H4 (cell line): ENCODE measurements at places on chromosomes 6 and 20. TPM values are rescaled to one million over a fixed set of nuclear protein-coding genes. Genes with fewer than 3 reads are reported as not detected.

LTB gene
- not detected in 2 replicates for total RNA-seq

- no peak for DNase-seq
Observed at GRCh38 chr20:10571313-10571815, 102.4 kb downstream of the JAG1 start.

DNA sequence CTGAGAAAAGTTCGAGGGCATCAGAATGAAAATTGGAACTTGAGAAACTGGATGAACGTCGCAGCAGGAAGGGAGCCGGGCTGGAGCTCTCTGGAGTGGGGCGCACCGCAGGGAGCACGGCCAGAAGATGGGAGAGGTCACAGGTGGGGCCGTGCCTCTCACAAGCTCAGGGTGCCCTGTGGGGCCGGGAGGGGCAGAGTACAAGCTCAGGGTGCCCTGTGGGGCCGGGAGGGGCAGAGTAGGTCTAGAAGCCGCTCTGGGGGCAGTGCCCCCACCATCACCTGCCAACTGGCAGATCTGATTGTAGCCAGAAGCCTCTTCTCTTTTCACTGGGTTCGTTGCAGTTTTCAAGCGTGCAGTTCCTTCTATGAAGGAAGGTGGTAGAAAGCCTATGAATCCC, 61.1 kb upstream of the SNX9 start:
- DNase-seq = no peak

APOM gene
- total RNA-seq = 0.91 and 1.1 TPM in 2 replicates

PPP2R5D gene
- total RNA-seq = 61.1 and 70.8 TPM in 2 replicates

DLK2 gene
- 12.6 and 13.7 TPM in 2 replicates for total RNA-seq

DNA sequence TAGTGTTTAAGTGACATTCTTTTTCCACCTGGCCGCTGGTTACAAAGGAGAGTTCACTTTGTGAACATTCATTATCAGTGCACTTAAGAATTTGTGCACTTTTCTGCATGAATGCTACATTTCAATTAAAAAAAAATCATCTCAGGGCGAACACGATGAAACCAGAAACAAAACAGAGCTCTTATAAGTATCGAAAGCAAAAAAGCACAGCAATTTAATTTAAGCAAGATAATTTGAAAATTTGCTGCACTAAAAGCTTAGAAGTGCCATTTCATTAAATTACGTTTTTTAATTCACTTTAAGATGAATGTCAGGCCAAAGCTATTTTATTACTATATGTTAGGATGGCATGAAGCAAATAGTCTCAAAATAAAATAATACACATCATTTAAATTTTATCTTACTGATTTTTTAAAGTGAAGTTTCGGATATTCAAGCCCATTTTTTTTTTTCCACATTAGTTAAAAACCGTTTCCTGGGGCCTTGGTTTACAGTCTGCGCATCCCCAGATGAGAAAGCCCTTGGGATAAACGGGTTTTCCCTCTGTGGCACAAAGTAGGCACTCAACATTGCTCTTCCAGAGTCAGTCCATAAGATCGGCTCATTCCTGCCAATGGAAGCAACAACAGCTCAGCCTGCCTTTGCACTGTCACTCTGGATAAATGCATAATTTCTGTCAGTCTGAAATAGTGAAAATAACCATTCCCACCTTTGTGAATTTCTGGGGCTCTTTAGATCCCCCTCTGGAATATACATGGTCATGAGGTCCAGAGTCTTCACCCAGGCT, 80.1 kb downstream of the FYN start:
- DNase-seq = no peak

DNA sequence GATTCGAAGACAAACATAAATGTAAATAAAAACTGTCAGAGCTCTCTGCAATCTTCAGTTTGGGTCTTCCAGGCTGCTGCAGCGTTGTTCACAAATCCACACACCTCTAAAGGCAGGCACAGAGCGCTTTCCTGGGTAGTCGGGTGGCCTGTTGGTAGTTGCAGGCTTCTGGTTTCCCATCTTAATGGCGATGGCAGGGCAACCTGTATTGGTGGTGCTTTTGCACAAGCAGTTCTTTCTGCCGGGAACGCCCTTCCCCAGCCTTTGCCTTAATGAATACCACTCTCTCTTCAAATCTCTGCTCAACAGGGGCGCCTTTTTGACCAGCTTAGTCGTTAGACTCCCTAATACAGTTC, 723 bp upstream of the IFT52 start:
- no peak for DNase-seq

BMP5 gene
- total RNA-seq = 0.37 and 1.2 TPM in 2 replicates

GRCh38 chr6:124373386-124373785, 569.7 kb downstream of the NKAIN2 start:
- no peak for DNase-seq

GRCh38 chr20:29690274-29690673, 1567.2 kb upstream of the DEFB115 start:
- no peak for DNase-seq

DNA sequence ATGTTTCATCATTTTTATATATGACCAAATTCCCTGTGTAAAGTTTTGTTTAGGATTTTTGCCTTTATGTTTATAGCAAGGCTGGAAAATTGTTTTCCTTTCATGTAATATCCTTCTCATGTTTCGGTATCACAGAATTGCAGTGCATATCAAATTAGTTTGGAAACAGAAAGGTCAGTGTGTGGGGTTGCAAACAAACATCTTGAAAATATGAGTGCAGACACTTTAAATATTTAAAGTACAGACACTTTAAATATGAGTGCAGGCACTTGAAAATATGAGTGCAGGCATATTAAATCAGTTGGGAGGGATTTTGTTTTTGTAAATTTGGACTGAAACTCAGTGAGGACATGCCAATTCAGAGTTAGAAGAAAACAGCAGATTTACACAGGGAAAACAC, 6.5 kb downstream of the SLPI start:
- DNase-seq = no peak

DNA sequence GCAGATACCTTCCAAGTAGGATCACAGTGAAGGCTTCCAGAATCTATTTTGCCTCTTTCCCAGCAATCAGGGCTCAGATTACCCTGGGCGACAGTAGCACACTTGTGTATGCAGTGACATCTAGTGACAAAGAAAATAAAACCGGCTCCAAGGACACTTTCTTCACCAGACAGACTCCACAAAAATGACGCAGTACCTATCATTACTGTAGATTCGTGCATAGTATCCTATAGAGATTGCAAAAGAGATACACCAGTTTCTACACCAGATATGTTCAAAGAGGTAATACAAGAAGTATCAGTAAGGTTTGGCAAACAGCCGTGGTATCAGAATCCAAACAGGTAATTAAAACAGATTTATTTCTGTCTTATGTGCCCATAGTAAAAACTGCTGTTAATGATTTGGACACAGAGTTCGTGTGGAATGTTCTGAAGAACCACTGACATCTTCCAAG, 600.4 kb upstream of the JAG1 start:
- DNase-seq = peak; percentile 73

- DNase-seq = no peak
Observed at GRCh38 chr6:1903780-1904465, 294.2 kb downstream of the FOXC1 start.

GRCh38 chr6:82072751-82073150, 174.8 kb downstream of the IBTK start:
- DNase-seq = no peak

GRCh38 chr20:46545077-46545826, 5.2 kb downstream of the OCSTAMP start:
- DNase-seq = no peak

GRCh38 chr6:144302701-144303372, 17.7 kb downstream of the UTRN start:
- no peak for DNase-seq

- DNase-seq = peak; percentile 55
Observed at GRCh38 chr6:26097268-26097875, 10.1 kb downstream of the HFE start.

- DNase-seq = no peak
Observed at GRCh38 chr6:7438011-7438410, 48.4 kb downstream of the RIOK1 start.

- no peak for DNase-seq
Observed at GRCh38 chr6:87815449-87815848, 113.4 kb upstream of the AKIRIN2 start.

SLC22A7 gene
- total RNA-seq = not detected in 2 replicates

- DNase-seq = no peak
Observed at GRCh38 chr6:163308629-163309440, 105.7 kb upstream of the QKI start.

ADAM33 gene
- not detected in 2 replicates for total RNA-seq

GRCh38 chr6:2746557-2747061, 4.1 kb downstream of the MYLK4 start:
- DNase-seq = no peak

KCNK16 gene
- total RNA-seq = not detected in 2 replicates

- DNase-seq = peak; percentile 84
Observed at GRCh38 chr20:15236812-15237211, 899.4 kb upstream of the FLRT3 start.

GRCh38 chr6:138500867-138501446, 1.7 kb upstream of the NHSL1 start:
- no peak for DNase-seq

GRCh38 chr6:23413327-23414050, 712.5 kb upstream of the NRSN1 start:
- DNase-seq = no peak

DNA sequence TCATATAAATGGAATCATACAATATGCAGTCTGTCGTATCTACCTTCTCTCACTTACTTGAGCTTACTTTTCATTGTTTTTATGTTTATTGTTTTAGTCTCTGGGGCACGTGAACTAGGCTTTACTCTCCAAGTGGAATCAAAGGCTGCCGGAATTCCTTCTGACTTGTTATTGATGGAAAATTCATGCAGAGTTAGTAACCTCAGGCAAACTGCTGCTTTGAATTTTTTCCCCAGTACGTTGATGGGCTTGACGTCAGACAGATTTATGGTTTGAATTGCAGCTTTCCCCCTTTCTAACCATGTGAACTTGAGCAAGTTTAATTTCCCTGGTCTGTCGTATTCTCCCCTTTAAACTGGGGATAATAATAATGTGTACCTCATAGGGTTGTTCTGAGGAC, 68.6 kb downstream of the ZDHHC14 start:
- DNase-seq = no peak

DNA sequence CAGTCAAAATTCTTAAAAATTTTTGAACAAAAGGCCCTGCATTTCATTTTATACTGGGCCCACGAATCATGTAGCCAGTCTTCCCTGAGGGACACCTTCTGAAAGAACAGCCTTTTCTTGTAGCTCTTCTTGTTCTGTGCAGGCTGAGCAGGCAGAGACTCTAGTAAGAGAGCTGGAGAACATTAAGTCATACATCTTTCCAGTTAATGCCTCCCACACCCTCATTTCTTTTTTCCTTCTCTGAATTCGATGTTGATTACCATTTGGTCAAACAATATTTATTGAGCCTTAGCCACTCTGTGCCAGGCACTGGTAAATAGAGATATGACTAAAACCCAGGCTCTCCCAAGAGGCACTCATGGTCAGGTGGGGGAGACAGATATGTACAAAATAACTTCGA, 33.6 kb downstream of the METTL24 start:
- DNase-seq = no peak

- DNase-seq = no peak
Observed at GRCh38 chr6:36758516-36759147, 61.0 kb downstream of the RAB44 start.

SLC17A2 gene
- not detected in 2 replicates for total RNA-seq

DNA sequence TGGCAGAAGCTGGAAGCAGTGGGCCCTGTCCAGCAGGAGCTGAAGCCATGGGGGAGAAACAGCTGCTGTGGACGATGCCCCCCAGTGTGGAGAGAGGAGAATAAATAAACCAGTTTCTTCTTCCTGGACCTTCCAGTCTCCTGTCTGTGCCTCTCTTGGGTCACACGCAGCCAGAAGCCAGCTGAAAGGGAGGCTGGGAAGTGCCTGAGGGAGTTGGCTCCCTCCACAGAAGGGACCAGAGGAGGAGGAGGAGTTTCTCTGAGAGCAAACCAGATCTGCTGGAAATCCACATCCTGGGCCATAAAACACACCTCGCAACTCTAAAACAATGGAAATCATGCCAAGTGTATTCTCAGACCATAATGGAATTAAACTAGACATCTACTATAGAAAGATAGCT, 577.0 kb downstream of the CDH26 start:
- DNase-seq = no peak

- peak; percentile 36 for DNase-seq
Observed at GRCh38 chr6:125001684-125002405, 39.6 kb downstream of the RNF217 start.

GRCh38 chr6:2866171-2866846, 24.6 kb upstream of the SERPINB1 start:
- DNase-seq = no peak

- no peak for DNase-seq
Observed at GRCh38 chr6:36805096-36805797, 34.0 kb downstream of the CPNE5 start.

- no peak for DNase-seq
Observed at GRCh38 chr20:40720826-40721225, 31.8 kb upstream of the MAFB start.

DNA sequence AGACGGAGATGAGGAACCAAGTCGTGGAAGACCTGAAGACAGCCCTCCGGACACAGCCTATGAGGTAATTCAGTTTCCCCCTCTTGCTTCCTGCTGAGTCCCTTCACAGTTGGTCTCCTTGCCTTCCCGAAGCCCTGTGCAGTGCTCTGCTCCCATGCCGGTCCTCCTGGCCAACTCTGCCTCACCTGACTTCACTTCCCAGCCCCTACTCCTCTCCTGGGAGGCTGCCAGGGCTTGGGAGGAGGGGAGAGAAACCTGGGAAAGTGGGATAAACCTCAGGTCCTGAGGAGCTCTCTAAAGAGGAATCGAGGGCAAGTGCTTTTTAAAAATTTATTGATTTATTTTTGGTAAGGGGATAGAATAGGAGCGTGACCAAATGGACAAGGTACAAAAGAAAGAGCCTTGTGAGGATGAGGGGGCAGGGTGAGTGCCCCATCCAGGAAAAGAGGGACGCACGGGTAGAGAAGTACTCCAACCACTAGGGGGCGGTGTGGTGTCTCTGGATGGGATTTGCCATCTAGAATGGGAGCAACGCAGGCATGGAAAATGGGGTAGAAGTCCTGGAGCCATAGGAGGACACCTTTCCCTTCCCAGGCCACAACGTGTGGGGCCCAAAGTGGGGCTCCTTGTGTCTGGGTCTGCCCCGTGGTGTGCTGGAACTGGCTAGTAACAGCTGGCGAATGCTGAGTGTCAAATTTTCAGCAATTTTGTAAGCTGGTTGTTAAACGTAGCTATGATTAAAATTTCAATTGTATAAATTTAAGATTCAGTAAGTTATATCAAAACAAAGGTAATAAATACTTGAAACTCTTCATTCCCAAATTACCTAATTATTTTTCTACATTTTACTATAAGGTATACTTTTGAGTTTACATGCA, 69.0 kb downstream of the MOCS1 start:
- peak; percentile 76 for DNase-seq
